ENCODE measurements at places on chromosomes 7 and 10.

- DNase-seq, result no peak
These were observed 33.5 kb downstream of the CAMK2B start for GRCh38 chr7:44291733-44292419.

DNA sequence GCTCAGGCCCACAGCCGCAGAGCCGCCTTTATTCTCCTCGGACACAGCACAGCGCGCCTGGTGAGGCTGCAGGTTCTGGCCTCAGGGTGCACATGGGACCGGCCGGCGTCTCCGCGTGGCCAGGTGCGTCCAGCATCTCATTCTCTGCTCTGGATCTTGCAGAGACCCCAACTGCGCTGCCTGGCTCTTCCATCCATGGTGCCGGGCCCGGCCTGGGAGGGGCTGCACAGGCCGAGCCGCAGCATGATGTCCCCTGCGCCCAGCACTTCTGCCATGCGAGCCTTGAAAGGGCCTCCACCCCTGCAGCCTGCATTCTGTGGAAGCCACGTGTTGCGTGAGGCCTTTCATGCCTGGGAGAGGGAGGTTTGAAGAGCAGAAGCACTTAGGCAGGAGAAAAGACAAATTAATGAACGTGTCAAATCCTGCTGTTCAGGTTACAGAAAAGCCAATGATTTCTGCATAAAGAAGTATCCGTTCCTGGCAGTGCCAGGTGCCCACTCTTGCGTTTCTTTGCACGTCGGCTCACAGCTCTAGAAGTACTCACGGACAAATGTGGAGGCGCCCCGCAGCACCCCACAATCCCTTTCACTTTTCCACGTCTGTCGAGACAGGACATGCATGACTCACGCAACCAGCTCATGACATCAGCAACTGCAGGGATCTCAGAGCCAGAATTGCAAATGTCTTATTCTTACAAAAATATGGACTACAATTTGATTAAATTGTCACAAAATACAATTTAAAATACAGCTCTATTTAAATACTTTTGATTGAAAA lies 571.4 kb downstream of the DNAJB6 start:
- DNase-seq, result no peak

GRCh38 chr7:76233538-76234281 lies 32.0 kb downstream of the SRRM3 start:
- DNase-seq, result no peak

DNA sequence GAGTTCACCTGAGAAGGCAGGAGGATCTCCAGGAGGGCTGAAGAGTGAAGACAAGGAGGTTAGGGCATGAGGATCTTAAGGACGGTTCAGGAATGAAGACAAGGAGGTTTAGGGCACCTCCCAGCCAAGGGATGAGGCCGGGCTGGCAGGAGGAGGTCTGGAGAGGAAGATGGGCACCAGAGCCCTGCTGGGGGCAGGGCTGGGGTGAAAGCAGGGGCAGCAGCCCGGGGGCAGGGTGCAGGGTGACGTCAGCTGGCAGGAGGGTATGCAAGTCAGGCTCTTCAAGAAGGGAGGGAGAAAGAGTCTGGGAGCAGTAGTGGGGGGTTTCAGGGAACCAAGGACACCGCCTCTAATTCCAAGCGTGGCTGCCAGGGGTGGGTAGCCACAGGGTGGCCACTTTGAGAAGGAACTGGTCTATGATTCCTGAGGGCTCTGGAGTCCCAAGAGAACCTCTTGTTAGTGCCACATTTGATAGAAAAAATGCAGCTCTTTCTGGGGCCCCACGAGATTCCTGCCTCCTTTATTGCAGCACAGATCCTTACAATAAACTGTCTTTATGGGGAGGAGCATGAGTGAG lies 101.6 kb downstream of the C10orf90 start:
- no peak for DNase-seq

- no peak for DNase-seq
These were observed 167.2 kb downstream of the MAD1L1 start for GRCh38 chr7:2065528-2065927.

- DNase-seq, result no peak
These were observed 69.4 kb downstream of the CCSER2 start for GRCh38 chr10:84397735-84398144.

DNA sequence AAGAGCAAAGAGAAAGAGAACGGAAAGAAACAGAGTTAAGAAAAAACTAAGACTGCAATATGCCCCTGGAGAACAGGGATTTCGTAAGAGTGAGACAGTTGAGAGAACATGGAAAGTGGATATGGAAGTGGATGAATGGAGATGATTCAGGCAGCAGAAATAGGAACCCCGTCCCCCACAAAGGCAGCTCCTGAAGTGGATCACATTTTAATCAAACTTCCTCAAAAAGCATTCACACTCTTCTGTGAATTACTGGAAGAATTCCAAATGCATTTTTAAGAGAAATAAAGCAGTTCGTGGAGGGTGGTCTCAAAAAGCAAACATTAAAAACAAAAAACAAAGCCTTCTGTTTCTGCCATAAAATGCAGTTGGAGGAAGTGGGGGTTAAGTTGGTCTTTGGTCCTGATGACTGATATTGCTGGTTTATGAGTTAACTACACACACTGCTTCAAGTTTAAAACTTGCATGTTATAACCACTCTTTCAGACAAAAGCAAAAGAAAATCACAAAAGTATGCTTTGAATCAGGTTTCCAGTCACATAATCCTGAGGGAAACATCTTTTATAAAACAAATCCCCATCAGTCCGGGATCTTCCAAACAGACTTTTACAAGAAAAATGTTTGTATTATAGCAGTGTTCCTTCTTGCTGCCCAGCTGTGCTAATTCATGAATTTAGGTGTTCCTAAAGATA lies 214.3 kb downstream of the FANK1 start:
- DNase-seq, result no peak

DNA sequence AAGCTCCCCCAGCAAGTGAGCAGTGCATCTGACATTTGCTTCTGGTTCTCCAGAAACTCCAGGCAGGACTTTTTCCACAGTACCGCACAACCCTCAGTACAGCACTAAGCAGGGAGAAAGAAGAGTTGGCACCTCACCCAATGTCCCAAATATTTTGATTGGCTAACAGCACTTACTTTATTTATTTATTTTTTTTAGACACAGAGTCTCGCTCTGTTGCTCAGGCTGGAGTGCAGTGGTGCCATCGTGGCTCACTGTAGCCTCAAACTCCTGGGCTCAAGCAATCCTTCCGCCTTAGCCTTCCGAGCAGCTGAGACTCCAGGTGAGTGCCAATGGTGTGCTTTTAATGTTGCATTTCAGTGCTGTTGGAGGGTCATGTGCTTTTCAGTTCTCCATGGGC lies 200.3 kb upstream of the ZMIZ1 start:
- DNase-seq, result no peak

DNA sequence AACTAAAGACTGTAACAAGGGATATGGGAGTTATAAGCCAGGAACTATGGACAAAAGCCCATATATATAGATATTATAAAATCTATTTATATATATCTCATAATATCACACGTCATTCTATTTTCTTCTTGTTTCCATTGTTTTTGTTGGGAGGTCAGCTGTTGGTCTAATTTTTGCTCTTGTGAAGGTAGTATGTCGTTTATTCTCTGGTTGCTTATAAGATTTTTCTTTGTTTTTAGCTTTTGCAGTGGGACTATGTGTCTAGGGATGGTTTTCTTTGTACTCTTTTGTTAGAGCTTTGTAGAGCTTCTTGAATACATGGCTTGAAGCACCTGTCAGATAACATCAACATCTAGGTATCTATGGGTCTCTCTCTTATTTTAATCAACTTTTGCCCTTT lies 14.0 kb downstream of the ARL4A start:
- DNase-seq, result no peak

DNA sequence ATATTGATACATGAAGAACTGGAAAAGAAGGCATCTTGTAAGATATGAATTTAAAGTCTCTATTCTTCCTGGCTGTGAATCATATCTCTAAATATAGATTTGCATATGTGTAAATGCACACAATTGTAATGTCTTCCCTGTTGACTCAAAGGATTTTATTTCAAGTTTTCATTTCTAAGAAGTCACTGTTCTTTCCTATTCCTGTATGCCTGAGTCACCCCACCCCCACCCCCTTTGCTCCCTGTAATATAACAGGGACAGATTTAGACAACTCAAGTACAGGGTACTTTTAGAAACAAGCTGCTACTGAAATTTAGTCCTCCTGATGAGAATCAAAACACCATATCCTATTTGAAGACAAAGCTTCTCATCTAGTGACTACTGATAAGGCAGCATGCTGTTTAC lies 43.0 kb upstream of the HECTD2 start:
- no peak for DNase-seq

DNA sequence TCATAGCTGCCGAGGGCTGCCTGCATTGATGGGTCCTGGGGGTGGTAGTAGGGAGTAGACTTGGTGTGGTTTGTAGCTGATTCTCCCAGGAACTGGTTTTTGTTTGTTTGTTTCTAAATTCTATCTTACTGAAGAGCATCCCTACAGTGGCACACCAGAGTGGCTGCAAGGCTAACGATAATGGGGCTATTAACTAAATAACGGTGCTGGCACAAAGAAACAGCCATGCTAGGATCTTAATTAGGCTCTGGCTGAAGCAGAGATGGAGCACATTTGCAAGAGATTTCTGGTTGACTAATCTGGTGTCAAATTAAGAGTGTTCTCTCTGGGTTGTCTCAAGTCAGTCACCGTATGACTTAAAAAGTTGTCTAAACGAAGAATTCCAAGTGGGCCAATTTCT lies 590.0 kb downstream of the NRG3 start:
- DNase-seq, result no peak

DNA sequence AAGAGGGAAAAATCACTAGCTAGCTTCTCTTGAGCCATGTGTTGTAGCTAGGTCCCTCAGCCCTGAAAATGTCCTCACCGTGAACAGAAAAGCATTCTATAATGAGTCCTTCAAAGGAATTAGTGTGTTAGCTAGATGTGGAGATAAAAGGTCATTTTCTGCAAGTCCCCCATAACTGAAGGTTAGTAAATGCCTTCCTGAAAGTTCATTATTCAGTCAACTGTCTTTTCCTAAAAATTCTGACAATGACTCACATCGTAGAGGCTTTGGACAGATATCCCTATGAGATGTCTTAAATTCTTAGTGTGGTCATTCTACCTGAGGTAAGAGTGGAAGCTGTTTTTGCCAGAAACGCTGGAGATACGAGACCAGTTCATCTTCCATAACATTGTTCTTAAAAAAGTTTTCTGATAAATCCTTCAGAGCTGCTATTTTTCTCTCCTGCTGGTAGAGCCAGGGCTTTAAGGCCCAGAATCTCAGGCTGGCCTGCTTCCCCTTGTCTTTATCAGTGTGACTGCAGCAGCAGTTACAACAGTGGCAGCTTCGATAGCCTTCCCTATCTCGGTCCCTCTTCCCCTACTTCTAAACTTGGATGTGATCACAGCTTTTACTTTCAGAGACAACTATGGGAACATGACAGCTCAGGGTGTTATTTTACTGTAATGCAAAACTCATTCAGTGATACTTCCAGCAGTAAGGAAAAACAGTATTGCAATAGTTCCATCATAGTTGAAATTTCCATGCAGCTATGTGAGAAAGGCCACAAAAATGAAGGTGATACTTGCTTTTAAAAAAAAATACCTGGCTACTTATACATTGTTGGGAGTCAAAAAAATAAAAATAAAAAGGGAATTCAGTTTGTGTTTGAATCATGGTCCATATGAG lies 37.3 kb upstream of the PRKAR2B start:
- DNase-seq, result no peak

DNA sequence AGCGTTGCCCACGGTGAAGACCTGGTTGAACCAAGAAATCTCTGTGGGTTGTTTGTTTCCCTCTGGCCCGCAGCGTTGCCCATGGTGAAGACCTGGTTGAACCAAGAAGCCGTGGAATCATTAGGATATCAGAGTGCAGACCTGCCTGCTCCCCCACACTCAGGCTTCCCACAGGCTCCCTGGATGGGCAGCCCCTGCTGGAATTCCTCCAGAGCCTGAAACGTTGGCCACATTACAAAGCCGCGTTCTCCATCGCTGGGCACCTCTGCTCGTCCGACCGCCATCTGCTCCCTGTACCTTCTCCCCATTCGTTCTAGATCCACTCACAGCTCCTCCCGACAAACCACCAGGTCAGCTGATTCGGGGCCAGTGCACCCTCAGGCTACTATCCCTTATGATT lies 266.9 kb upstream of the SHH start:
- DNase-seq, result no peak

GRCh38 chr7:50828116-50828515 lies 45.4 kb upstream of the GRB10 start:
- DNase-seq, result no peak

DNA sequence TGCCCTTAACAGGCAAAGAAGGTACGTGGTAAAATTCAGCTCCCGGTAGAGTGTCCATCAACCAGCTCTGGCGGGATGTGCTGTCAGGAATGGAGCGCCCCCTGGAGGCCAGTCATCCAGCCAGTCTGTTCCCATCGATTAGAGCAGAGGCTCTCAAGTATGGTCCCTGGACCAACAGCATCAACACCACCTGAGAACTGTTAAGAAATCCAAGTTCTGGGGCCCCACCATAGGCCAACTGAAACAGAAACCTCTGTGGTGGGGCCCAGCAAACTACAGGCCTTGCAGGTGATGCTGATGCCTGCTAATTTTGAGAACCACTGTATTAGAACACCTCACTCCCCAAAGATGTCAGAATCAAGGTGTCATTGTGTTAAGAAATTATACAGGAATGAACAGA lies 109.2 kb downstream of the DPY19L1 start:
- no peak for DNase-seq

GRCh38 chr7:148255333-148255732 lies 335.2 kb upstream of the C7orf33 start:
- DNase-seq, result no peak

GRCh38 chr10:1372212-1372611 lies 316.0 kb downstream of the WDR37 start:
- DNase-seq, result no peak

DNA sequence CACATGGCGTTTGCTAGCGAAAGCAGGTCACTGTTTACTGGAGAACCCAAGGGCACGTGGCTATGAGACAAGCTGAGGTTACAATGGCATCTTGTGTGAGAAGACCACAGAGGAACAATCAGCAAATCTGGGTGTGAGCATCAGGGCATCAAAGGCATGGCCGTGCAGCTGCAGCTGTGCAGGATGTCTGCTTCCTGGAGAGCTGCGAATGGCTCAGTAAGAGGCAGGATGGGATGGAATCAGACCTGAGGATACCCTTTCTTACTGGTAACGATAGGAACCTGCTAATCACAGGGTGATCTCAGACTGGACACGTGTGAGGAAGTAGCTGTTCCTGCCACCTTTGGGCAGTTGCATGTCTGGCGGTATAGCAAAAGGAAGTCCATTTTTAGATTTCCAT lies 119.5 kb downstream of the RNF216 start:
- DNase-seq, result no peak

GRCh38 chr10:66307826-66308225 lies 618.0 kb upstream of the LRRTM3 start:
- DNase-seq, result no peak

- no peak for DNase-seq
These were observed 24.8 kb downstream of the FGFBP3 start for GRCh38 chr10:91884536-91884935.

DNA sequence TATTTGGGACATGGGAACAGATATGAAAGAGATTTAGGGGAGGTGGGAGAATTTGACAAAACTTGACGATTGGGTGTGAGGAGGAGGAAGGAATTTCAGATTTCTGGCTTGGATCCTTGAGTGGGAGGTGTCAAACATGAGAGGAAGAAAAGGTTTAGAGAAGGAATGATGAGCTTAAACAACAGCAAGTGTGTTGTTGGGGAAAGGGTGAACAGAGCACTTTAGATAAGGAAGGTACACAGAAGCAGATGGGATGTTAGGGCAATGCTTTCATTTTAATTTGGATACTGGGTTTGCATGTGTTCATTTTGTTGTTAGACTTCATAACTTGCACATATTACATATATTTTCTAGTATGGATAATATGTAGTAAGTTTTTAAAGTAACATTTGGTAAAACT lies 23.2 kb downstream of the REEP3 start:
- no peak for DNase-seq

Measured in stimulated activated CD8-positive, alpha-beta memory T cell treated with anti-CD3 and anti-CD28 coated beads, Interleukin-4, amount 100 ng/mL, for 1 hour (primary cell).